ENCODE measurements at places on chromosomes 16 and 17.

DNA sequence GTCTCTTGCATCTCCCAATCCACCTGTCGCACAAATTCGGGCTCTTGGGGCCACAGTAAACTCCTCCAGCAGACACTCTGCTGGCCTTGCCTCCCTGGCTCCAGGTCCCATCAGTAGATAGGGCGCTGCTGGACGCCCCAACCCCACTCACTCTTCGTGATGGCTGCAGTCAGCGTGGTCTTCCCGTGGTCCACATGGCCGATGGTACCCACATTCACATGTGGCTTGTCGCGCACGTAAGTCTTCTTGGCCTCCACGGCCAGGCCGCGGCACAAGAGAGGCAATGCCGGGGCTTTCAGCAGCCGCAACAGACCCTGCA is 428 bp downstream of the TUFM start:
- no peak for DNase-seq

DNA sequence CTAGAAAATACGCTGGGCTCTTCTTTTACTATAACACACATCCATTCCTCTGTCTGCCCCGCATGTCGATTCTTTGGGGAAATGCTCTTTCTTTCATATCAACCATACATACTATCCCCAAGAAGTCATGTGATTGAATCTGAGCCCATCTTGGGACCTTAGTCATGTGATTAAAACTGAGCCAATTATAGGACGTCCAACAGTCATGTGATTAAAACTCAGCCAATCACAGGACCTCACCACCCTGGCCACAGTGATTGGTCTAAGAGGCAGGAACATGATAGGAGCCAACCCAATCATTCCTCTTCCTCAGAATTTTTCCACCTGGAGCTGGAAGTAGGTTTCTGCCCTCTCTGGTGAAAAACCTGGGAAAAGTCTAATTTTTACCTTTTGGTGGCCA is 78.8 kb downstream of the TMEM114 start:
- DNase-seq = no peak

- no peak for DNase-seq
These were observed 735 bp downstream of the PSMD11 start for GRCh38 chr17:32445074-32445415.

GRCh38 chr17:74742153-74742515 is 5.1 kb downstream of the RAB37 start:
- no peak for DNase-seq

- DNase-seq = no peak
These were observed 76.2 kb upstream of the CDC42EP4 start for GRCh38 chr17:73387746-73388577.

- no peak for DNase-seq
These were observed 206.9 kb upstream of the CACNG5 start for GRCh38 chr17:66627985-66628384.

DNA sequence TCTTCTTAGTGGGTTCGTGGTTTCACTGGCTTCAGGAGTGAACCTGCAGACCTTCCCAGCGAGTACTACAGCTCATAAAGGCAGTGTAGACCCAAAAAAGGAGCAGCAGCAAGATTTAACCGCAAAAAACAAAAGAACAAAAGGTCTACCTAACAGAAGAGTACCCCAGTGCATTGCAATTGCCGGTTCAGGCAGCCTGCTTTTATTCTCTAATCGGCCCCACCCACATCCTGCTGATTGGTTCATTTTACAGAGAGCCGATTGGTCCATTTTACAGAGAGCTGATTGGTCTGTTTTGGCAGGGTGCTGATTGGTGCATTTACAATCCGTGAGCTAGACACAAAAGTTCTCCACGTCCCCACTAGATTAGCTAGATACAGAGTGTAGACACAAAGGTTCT is 2.0 kb upstream of the ARRB2 start:
- DNase-seq = peak; percentile 12

DNA sequence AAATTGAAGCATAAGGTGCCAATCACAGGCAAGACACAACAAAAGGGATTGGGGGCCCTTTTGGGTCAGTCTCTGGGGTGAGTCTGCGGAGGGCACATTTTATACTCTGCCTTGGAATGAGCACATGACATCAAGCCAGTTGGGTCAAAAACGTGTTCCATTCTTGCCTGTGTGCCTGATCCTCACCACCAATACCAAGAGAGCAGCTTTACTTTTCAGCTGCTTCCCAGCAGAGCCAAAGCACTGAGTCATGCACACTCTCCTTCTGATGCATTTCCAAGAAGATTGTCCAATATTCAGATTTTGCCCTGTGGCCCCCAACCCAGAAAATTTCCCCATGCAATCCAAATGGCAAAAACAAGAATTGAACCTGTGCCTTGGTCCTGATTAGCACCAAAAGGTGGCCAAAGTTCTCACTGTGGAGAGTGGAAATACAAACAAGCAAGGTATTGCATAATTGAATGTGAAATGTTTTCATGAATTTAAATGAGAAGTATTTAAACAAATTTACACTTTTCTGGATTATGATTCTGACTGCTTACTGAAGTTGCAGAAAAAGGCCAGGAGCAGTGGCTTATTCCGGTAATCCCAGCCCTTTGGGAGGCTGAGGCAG is 217.8 kb upstream of the SOX9 start:
- no peak for DNase-seq

- no peak for DNase-seq
These were observed 20.5 kb upstream of the HEXD start for GRCh38 chr17:82397449-82398335.

DNA sequence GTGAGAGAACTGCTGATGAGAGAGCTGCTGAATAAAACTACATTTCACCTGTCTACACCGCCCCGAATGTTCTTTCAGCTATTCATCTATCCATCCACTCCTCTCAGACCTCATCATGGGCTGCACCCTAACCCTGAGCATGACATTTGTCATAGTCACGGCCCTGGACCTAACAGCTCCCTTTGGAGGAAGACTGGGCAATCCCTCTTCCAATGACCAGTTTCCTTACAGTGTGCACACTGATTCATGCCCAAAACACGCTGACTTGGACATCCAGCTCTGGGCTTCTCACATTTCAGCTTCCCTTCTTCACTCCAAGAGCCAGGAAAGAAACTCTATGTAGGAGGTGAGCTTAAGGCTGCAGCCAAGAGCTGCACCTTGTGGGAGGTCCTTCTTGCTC is 41.8 kb upstream of the ARL4D start:
- no peak for DNase-seq

DNA sequence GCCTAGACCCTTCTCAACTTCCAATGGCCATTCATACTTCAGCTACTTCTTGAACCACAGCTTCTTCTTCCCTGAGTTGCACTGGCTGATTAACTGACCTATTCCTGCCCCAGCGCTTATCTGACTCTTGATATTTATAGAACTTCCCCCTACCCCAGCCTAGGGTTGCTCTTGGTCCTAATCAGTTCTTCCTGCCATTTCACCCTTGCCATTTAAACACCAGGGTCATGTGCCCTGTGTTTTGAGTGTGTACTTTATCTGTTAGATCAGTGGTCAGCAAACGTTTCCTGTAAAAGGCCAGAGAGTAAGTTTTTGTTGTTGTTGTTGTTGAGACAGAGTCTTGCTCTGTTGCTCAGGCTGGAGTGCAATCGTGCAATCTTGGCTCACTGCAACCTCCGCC is 82.4 kb upstream of the COX10 start:
- DNase-seq = no peak

DNA sequence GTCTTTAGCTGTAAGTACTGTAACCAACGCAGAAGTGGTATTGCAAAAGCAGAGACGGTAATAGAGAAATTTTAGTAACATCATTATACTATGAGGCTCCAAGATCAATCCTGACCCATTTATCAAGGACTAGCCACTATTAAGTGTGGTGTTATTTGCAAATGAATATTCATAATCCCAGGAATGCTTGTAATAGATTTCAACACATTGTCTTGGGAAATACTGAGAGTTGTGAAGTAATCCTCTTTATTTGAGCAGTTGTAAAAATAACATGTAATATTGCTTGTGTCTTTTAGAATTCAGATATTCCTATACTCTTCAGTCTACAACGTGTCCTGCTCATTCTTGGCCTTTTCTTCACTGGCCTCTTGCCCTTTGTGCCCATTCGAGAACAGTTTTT is 46.4 kb downstream of the GDPD1 start:
- no peak for DNase-seq

DNA sequence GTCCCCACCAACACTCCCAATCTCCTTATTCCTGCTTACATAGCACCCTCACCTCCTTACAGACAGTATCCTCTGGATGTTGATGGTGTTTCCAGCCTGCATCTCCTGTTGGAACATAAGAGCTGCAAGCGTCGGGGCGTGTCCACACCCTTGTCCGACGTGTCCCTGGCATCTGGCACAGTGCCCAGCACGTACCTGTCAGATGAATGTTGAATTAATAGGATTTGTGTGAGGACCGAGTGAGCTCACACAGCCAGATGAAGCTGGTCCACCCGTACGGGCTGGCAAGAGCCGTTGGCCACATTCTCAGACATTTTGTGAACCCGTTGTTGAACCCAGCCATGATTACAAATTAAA is 12.2 kb upstream of the CBX4 start:
- DNase-seq = no peak

GRCh38 chr17:41052566-41052965 is 2.5 kb downstream of the KRTAP2-2 start:
- DNase-seq = no peak

DNA sequence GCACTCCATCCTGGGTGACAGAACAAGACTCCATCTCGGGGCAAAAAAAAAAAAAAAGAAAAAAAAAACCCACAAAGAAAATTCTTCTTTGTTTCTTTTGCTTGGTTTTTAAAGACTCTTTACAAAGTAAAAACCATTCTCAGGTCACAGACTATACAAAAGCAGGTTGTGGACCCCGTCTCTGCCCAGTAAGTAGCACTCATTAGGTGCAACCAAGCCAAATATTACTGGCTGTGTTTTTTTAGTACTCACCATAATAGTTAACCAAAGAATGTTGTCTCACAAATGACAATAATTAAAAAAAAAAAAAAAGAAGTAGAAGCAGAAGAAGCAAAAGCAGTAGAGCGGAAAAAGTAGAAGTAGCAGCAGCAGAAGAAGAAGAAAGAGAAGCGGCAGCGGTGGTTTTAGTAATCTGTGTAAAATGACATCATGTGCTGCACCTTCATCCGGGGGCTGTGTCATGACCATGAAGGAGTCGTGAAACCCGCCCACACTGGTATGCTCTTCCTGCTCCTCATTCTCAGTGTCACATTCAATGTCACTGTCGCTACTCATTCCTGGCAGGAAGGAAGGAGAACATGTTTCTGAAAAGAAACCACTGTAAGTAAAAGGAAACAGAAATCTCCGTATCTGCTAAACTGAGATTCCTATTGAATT is 105.4 kb downstream of the TRIM37 start:
- no peak for DNase-seq

- no peak for DNase-seq
These were observed 70.4 kb upstream of the CLEC18A start for GRCh38 chr16:69880640-69881133.

DNA sequence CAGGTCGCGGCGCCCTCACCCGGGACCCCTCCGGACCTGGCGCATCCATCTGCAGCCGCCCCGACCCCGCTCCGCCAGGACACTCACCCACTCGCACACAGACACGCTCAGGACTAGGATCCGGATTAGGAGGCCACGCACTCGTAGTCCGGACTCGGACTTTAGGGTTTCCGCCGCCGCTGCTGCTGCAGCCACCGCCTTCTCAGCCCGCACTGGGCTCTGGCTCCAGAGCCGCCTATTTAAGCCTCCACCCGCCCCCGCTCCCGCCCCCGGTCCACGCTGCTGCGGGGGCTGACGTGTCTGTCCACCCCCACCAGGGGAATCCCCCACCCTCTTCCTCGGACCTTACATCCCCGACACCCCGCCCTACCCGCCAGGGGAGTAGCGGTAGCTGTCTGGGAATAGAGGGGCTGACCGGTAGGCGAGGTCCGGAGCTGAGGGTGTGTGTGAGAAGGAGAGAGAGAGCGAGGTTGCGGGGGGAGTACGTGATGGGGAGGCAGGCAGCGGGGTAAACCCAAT is at the start of gene RRAD:
TSS of gene RRAD (minus strand) at position 214 of the 519 bp plus-strand sequence. CDS start 356 bp downstream, outside the sequence.
- no peak for DNase-seq

DNA sequence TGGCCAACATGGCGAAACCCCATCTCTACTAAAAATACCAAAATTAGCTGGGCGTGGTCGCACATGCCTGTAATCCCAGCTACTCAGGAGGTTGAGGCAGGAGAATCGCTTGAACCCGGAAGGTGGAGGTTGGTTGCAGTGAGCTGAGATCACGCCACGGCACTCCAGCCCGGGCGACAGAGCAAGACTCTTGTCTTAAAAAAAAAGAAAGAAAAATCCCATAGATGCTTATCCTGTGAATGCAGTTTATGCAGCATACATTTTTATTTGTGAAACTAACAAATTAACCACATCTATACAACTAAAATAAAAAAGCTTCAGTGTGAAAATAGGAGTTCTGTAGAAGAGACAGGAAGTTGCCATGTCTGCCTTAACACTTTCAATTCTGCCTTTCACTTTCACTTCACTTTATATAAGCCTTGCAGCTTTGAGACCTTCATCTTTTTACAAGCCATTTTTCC is 7.1 kb downstream of the IGSF6 start:
- DNase-seq = no peak

- no peak for DNase-seq
These were observed 22.0 kb downstream of the UBN1 start for GRCh38 chr16:4869147-4869805.

GRCh38 chr17:76714822-76715495 is 4.2 kb upstream of the MXRA7 start:
- DNase-seq = peak; percentile 75

DNA sequence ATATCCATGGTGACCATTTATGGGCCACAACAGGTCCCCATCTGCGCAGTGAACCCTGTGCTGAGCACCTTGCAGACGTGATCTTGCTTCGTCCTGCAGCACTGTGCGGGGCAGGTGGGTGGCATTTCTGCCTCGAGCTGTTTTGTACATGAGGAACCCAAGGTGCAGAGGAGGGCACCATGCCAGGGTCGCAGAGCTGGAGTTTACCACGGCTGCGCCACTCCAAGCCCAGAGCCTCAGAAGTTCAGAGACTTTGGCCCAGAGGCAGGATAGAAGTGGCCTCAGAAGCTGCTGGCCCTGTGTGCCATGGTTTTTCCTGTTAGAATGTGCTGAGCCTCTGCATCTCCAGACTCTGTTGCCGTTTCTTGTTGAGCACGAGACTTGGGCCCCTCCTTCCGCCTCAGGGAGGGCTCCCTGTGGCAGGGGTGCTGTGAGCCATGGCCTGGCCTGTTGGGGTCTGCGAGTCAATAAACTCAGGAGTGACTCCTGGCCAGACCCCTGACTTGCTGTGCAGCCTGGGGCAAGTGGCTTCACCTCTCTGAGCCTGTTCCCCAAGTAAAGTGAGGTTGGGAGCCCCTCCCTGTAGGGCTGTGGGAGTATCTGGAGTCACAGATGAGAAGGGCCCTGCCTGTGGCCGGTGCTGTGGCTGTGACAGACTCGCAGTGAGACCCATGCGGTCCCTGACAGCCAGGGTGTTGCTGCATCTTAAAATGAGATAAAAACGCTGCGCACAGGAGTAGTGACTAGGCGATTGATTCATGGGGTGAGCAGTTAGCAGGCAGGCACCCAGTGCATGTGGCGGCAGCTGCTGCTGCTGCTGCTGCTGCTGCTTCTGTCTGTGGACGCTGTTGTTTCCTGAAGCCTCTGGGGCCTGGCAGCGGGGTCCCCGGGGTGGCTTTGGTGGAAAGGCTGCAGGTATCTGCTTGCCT is 11.8 kb downstream of the MAP2K3 start:
- peak; percentile 47 for DNase-seq

- no peak for DNase-seq
These were observed 461.7 kb upstream of the HSBP1 start for GRCh38 chr16:83345846-83346640.

GRCh38 chr17:72063756-72064450 is 56.9 kb upstream of the SOX9 start:
- DNase-seq = no peak

GRCh38 chr17:82350182-82351030 is 8.6 kb upstream of the TEX19 start:
- no peak for DNase-seq
